ENCODE measurements at places on chromosomes 4 and X. TPM values are rescaled to one million over a fixed set of nuclear protein-coding genes. Genes with fewer than 3 reads are reported as not detected.

RNF150 gene
- polyA plus RNA-seq, result 25.3 TPM

ZNF81 gene
- polyA plus RNA-seq, result 6.1 TPM

PRSS12 gene
- polyA plus RNA-seq, result 15.3 TPM

HNRNPDL gene
- polyA plus RNA-seq, result 644 TPM

DCLK2 gene
- polyA plus RNA-seq, result 11.7 TPM

GATA1 gene
- 0.82 TPM for polyA plus RNA-seq

AASDH gene
- polyA plus RNA-seq, result 24.3 TPM

PPP1R3F gene
- 9.0 TPM for polyA plus RNA-seq

FAM184B gene
- 0.47 TPM for polyA plus RNA-seq

SRPX gene
- polyA plus RNA-seq, result 18.4 TPM

SMARCA1 gene
- polyA plus RNA-seq, result 99.9 TPM

C1GALT1C1 gene
- 31.5 TPM for polyA plus RNA-seq

NUP62CL gene
- 11.9 TPM for polyA plus RNA-seq

FOXR2 gene
- polyA plus RNA-seq, result not detected

SCML2 gene
- 11.8 TPM for polyA plus RNA-seq

SPANXN5 gene
- not detected for polyA plus RNA-seq

Data from left renal cortex interstitium (tissue), 4 donors.